ENCODE measurements at places on chromosomes 11 and 22.
A peak's percentile ranks its signal among the peaks of the same experiment; 100 is the strongest.

DNA sequence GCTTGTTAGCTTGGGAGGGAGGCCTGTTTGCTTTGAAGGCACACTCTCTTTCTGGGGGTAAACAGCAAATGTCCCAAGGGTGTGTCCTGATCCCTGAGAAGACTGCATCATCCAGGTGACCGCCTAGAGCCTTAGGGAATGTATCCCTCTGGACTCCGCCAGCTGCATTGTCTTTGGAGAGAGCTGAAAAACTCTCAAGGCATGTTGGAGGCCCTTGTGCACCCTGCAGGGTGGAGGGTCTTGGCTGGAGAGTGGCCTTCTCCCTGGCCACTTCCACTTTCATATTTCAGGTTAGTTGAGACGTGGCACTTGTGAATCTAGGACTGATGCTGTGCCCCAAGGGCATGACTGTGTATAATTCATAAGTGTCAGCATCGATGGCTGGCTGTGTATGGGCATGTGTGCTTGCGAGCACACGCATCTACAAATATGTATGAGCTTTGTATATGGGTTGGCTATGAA, 70.6 kb downstream of the ZBTB16 start:
- DNase-seq: no peak

GRCh38 chr11:34916843-34917770, 689 bp downstream of the PDHX start:
- DNase-seq: peak; percentile 55

GRCh38 chr11:103581760-103582159, 454.7 kb upstream of the DDI1 start:
- no peak for DNase-seq

GRCh38 chr11:70169127-70169526, 34.0 kb upstream of the FADD start:
- no peak for DNase-seq

- no peak for DNase-seq
These were observed 155.7 kb downstream of the AASDHPPT start for GRCh38 chr11:106233191-106233590.

DNA sequence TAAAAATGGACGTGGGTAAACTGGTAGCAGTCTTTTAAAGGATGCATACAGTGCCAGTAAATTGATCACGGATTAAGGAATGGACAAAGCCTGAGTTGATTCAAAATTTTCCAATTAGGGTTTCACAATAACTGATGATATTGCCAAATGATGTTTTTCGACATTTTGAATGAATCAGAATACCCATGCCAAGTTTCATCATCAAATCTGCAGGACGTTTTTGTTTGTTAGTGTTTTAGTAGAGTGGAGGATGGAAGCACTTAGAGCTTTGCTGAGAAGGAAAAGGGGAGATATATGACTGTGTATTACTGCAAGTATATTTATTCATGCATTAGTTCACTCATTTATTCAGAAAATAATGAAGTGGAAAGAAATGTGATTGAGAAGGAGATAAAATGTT, 78.3 kb downstream of the SLC17A6 start:
- DNase-seq: peak; percentile 45

GRCh38 chr22:19244600-19245352, 46.7 kb downstream of the CLTCL1 start:
- no peak for DNase-seq

DNA sequence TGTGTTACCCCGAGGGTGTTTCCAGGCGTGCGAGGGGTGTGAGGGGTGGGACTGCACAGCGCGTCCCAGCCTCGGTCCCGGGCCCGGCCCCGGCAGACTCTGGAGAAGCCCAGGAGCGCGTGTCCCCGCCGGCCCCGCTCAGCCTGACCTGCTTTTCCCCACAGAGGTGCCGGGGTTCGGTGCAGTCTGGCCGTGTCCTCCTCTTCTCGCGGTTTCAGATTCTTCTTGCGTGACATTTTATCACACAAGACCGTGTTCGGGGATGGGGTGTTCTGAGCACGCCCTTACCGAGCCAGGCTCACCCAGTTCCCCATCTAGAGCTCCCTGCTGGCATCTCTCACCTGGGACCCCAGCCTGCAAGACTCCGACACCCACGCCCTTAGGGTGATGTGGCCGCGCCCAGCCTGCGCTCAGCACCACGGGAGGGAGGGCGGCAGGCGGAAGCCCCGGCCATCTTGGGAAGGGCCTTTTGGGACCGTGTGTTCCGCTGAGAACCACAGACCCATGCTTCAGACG, 775.6 kb downstream of the BRD1 start:
- DNase-seq: no peak
